Cardiac muscle cell (in vitro differentiated cells and primary cell): ENCODE measurements at places on chromosomes 7 and 10.
A peak's percentile ranks its signal among the peaks of the same experiment; 100 is the strongest.

DNA sequence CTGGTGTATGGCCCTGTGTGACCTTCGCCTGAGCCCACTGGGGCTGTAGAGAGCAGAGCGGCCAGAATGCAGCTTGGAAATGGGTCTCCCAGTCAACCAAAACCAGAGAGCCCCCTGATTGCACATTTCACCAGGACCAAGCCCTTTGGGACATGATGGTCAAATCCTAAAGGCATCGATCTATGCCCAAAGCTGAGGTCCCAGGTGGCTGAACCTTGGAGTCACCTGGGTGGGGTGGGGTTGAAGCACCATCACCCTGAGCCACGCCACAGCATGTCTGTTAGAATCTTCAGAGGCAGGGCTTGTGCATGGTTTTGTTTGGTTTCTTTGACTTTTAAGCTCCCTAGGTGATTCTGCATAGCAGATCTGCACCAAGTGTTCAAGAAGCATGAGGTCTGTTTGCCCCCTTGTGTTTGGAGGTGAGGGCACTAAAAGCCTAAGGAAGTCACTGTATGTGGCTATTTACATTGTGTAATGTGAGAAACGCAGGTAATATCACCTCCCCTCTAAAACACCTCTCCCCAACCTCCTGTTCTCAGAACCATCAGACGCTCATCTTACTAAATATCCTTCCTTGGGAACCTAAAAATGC, 9.6 kb downstream of the PKD1L1 start:
- no peak for DNase-seq

GRCh38 chr7:44322631-44323363, 2.6 kb downstream of the CAMK2B start:
- no peak for DNase-seq

DNA sequence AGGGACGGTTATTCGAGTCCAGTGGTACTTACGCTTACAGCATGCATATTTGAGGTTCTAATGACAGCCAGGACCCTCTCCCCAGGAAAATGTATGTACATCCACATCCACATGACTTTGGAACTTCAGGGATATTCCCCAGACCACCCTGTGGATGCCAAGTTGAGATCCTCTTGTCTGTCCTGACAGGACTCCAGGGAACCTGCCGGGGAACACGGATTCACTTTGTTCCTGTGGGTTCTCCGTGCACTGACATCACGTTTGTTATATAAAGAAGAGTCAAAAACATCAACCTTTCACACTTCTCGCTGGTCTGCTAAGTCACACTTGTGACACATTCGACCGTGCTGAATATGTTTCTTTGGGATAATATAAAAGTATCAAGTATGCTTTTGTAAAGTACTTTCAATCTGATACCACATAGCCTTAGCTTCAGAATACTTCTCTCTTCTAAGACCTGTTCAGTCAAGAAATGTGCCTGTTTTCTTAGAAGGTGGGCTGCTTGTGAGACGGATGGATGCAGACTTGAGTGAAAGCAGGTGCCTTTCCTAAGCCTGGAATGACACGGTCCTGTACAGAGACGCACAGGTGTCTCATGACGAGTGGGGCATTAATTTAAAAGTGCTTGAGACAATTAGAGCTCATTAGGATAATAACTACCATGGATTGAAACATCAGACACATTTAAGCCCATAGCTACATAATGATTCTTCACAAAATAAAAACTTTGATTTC, 38.7 kb downstream of the CALML5 start:
- DNase-seq, result no peak

DNA sequence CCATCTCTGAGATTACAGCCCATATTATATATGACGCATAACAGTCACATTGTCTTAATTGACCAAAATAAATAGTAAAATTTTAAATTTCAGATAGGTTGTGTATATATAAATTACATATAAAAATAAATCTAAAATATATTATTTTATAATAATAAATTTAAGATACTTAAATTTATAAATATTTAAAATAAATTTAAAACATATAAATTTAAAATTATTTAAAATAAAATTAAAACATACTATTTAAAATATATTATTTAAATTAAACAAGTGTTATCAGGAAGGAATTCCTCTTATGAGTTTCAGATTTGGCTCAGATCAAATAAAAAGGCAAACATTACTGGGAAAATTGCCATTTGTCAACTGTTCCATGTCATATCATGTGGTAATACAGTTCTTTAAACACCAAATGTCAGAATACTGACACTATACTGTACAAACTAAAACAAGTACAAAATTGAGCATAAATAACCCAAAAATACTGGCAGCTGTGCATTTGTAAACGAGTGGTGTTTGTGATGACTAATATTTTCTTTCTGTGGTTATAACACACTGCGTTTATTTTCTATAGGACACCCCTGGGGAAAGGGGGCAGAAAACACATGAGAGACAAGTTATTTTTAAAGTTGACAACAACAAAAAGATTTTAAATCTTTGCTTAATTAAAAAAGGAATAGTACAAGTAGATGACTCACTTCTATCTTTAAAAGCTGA, 71.3 kb upstream of the DGKB start:
- DNase-seq, result no peak

GRCh38 chr7:156160811-156161210, 348.5 kb upstream of the SHH start:
- DNase-seq, result no peak

GRCh38 chr7:129101746-129102145, 42.8 kb upstream of the TSPAN33 start:
- no peak for DNase-seq

DNA sequence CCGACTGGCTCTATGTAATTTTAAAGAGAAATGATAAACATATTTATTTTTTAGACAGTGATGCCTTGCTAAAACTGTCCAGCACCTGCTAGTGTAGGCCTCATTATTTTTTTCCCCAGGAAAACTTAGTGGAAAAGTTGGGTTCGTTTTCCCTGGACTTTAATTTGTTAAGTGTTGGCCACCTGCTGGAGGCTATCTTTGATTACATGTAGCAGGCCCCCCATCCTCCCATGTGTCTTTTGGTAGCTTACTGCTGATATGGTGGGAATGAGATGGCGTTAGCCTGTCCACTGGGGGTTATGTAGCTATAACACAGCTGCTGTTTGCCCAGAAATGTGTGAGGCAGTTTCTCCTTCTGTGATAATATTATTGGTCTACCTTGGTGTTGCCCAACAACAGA, 265.0 kb downstream of the SORCS3 start:
- DNase-seq, result no peak

DNA sequence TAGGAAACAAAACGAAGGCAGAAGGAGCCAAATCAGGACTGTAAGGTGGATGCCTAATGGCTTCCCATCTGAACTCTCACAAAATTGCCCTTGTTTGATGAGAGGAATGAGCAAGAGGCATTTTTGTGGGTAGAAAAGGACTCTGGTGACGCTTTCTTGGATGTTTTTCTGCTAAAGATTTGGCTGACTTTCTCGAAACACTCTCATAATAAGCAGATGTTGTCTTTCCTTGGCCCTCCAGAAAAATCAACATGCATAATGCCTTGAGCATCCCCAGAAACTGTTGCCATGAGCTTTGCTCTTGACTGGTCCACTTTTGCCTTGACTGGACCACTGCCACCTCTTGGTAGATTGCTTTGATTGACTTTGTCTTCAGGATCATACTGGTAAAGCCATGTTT, 13.5 kb downstream of the PTPN12 start:
- no peak for DNase-seq

GRCh38 chr10:67549390-67549789, 146.6 kb downstream of the CTNNA3 start:
- peak; percentile 37 for DNase-seq

- no peak for DNase-seq
These were observed 731.4 kb upstream of the POT1 start for GRCh38 chr7:125661006-125661405.

GRCh38 chr7:70347463-70348254, 749.4 kb downstream of the AUTS2 start:
- no peak for DNase-seq

- no peak for DNase-seq
These were observed 83.6 kb downstream of the CABCOCO1 start for GRCh38 chr10:61746377-61746776.

GRCh38 chr10:14502431-14502830, 171.7 kb upstream of the FRMD4A start:
- no peak for DNase-seq

- no peak for DNase-seq
These were observed 102.1 kb upstream of the ZNF746 start for GRCh38 chr7:149599636-149600206.

GRCh38 chr10:8054244-8054493, 319 bp upstream of the GATA3 start:
- DNase-seq, result peak; percentile 67

- no peak for DNase-seq
These were observed 24.9 kb upstream of the NEBL start for GRCh38 chr10:20922033-20922432.

- DNase-seq, result peak; percentile 38
These were observed 75.2 kb upstream of the INHBA start for GRCh38 chr7:41777894-41778596.

DNA sequence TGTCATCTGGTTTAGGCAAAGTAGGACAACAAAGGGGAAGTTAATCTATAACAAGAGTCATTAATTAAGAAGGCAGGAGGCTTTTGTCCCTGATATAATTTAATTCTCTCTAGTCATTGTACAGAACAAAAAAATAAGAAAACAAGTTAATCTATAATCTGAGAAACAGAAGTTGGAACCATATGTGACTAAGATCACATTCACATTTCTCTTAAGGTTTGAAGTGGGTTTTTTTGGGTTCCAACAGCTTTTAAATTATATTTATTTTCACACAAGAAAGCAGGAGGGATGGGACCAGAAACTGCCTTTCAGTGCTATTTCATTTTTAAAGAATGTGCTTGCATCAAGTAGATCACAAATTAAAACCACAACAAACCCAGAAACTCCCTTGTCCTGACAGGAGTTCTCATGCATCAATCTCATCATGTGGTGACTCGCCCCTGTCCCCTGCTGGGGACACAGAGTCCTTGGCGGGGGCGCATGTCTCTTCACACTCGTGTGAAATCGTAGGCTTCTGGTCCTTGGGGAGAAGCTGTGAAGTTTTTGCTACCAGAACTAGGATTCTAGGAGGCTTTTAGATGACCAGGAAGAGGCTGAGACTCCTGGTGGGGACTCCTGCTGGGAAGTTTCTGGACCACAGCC, 10.1 kb upstream of the OPN4 start:
- DNase-seq, result no peak

- no peak for DNase-seq
These were observed 999 bp downstream of the SFTPD start for GRCh38 chr10:79947787-79948424.

- DNase-seq, result no peak
These were observed 13.7 kb downstream of the RAB19 start for GRCh38 chr7:140417456-140418155.

- no peak for DNase-seq
These were observed 2.7 kb upstream of the FRAT2 start for GRCh38 chr10:97336942-97337831.

DNA sequence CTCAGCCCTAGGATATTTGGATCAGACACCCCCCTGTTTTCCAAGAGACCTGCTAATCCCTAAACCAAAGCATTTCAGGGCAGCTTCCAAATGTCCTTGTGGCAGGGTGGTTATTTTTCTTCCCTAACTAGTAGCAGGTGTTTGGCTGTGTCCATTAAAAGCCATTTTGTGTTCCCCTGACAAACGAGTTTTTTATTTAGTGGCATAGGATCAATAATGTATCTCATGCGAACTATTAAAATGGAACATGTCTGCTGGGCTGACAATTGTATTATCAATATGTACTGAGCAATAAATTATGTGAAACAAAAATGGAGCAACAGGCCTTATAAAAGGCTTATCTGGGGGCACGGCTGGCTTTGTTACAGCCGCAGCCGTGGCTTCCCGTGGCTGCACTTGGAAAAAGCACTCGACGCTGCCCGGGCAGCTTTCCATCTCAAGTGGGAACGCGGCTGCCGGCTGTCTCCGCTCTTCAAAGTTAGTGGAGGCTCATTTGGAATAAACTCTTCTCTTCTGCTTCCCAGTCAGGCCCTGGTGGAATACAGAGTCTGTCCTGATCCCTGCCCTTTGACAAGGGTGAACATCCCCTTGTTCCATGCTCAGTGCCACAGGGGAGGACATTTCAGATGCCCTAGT, 554.3 kb downstream of the TYW1 start:
- DNase-seq, result no peak

DNA sequence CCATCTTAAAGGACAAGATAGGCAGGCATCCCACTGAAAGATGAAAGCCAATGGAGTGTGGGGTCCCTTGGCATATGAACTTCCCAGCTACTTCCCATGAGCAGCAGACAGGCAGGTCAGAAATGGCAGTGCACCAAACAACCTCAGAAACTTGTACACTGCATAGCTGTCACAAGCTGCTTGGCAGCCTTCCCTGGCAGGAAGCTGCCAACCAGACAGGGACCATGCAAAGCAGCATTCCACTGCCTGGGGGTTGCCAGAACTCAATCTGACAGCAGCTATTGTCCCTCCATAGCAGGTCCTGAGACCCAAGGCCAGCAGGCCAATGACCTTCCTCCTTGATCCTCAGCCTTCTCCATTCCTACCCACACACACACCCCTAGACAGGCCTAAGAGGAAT, 139.5 kb downstream of the PLCE1 start:
- DNase-seq, result no peak

- DNase-seq, result no peak
These were observed 14.9 kb downstream of the MAD1L1 start for GRCh38 chr7:2217716-2218443.

DNA sequence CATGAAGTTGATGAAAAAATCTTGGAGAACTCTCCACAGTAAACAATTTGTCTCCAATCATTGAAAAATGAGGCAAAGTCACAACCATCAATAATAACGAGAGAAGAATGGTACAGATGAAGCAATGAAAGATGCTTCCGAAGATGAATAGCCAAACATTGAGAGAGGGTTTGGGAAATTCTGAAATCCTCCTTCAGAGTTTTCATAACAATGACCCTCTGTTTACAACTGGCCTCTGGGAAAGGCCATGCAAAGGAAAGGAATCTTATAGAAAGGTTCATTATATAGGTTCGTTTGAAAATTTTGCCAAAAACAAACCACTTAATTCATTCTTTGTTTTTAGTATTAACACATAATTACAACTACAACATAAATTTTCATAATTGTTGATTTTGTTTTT, 166.5 kb downstream of the ABCA13 start:
- no peak for DNase-seq
